ENCODE measurements at places on chromosomes 2 and 18.

- peak; percentile 13 for DNase-seq
Observed at GRCh38 chr2:183193904-183194303, 69.7 kb downstream of the NUP35 start.

GRCh38 chr2:150471813-150472510 is 15.5 kb downstream of the RND3 start:
- DNase-seq = no peak

DNA sequence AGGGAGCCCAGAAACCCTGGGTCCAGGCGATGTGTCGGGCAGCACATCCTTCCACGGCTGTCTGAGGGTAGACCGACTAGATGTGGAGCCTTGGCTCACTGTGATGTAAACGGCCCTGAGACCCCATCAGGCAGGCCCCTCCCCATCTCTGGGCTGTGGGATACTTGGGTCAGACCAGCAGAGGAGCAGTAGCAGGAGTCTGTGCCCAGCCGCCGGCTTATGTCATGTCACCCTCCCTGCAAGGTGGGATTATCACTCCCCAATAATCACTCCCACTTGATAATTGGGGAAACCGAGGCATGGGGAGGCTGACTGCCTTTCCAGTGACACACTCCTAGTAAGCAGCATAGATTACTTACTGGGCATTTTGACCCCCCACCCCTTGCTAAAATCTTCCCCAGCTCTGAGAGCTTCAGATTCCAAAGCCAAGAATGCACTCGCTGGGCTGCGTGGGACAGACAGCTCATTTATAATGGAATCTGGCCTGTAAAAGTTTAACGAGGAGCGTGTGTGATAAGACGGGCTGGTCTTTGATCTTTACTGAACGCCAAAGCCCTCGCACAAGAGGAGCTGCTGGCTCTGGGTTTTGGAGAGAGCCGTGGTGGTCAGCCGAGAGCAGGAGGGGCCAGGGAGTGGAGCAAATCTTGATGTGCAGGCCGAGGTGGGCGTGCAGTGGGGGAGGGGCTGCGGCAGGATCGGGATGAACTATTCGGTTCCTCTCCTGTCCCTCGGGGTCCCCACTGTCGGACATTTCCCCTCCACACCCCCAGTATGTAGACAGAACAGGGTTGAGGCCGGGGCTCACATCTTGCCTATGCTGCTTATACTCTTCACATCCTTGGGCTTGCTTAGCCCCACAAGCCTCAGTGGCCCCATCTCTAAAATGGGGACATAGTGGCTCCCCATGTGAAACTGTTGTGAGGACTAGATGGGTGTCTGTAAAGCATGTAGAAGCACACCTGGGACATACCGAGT is 200.0 kb downstream of the GLI2 start:
- DNase-seq = no peak

DNA sequence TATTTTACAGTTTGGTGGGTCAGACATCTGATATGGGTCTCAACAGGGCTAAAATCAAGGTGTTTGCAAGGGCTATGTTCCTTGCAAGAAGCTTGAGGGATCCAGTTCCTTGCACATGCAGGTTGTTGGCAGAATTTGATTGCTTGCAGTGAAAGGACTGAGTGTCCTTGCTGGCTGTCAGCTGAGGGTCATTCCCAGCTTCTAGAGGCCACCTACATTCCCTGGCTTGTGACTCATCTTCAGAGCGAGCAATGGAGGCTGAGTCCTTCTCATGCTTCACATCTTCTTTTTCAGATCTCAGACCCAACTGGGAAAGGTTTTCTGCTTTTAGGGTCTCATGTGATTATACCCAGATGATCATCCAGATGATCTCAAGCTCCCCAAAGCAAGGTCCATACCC is 12.4 kb downstream of the MEX3C start:
- DNase-seq = no peak

DNA sequence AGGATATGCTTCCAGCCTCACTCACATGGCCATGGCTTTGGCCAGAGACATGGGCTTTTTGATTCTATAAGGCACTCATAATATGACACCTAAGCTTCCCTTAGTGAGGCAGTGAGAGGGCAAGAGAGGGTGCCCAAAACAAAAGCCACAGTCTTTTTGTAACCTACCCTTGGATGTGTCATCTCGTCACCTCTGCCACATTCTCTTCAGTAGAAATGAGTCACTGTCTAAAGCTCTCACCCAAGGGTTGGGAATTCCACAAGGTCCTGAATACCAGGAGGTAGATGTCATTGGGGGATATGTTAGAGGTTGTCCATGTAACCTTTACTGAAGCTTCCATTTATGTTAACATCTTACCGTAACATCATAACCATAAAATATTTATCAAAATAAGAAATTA is 108.4 kb downstream of the ALMS1 start:
- DNase-seq = no peak

DNA sequence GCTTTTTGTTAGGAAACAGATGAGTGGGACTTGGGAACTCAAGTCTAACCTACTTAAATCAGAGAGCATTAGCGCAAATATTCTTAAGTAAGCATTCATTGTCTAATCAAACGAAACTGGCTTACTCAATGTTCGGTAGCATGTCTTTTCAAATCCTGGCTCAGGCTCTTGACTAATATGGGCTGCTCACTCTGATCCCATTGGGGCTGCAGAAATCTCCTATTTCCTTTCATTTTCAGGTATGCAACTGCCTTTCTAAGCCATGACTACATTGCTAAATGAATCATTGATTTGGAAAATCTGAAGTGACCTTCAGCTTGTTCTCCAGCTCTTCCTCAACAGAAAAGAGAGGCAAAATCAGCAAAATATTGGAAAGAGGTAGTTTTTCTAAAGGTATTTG is 2084.4 kb upstream of the PIK3C3 start:
- peak; percentile 58 for DNase-seq

Data from NCI-H82 (cell line).